Ureter (tissue), 1 donor: ENCODE measurements at places on chromosomes 6 and 20.

GRCh38 chr20:32204205-32205109, 3.1 kb downstream of the PLAGL2 start:
- no peak for DNase-seq

GRCh38 chr20:1827974-1828785, 67.0 kb upstream of the SIRPA start:
- no peak for DNase-seq

- no peak for DNase-seq
These were observed 67.0 kb downstream of the CHD6 start for GRCh38 chr20:41551011-41551705.

DNA sequence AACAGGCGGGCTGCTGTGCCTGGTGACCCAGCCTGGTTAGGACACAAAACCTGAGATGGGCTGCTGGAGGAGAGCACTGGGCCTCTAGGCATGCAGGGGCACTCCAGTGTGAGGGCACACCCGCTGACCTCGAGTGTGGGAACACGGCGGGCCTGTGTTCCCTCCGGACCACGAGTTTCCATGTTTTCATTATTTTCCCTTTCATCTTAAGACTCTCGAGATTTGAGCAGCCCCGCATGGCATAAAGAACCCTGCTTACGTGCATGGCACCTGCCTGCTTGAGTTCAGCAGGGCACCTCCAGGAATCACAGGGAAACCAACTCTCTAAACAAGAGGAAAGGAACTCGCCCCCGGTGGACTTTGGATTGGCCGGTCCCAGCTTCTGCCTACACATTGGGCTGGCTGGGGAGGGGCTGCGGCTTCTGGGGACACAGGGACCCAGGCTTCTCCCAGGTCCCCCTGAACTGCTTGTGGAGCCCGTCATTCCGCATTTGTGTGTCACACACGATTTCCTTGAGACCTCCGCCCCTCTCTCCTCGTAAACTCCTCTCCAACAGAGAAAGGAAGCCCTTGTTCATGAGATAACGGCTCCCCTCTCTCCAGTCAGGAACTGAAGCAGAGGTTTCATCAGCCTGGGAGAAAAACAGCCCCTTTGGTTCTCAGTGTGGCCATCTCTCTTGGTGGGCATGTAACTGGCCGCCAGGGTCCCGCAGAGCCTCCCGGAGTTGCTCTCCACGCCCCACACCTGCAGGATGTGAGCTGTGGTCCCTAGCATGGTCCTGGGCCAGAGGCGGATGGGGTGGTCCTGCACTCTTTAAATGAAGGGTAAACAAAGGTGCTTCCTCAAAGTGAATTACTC, 181.8 kb downstream of the TTLL2 start:
- no peak for DNase-seq

DNA sequence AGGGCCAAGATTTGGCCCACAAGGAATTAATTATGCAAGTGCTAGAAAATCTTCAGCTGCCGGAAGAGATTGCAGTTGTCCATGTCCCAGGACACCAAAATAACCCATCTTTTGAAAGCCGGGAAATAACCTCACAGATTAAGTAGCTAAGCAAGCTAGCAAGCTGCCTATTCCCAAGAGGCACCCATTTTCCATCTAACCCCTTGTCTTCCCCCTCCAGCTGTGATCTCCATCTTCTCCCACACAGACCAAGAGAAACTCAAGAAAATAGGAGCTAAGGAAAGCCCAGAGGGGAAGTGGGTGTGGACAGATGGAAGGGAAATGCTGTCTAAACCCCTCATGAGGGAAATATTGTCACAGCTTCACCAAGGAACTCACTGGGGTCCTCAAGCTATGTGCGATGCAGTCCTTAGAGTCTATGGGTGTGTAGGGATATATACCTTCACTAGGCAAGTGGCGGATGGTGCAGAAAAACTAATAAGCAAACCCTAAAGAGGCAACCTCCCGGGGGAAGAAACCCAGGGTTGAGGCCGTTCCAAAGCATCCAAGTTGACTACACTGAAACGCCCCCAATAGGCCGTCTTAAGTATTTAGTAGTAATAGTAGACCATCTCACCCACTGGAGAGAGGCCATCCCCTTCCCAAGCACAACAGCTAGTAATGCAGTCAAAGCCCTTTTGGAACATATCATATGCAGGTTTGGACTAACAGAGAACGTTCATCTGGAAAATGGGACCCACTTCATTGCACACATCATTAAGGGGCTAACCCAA, 64.3 kb upstream of the PRSS16 start:
- DNase-seq = no peak

DNA sequence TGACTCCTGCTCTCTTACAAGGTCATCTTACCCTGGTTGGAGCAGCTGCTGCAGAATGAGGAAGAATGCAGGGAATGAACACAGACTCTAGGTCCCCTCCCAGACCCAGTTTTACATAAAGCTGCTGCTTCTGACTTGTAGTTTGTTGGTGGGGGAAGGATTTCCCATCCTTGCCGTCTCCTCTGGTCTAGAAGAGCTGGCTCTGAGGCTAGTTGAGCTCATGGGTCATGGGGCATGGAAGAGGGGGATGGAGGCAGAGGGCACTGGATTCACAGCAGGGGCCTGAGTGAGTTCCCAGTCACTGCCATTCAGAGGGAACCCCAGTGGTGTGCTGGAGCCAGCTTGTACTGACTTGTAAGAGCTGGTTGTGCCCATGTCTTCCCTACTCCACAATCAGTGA, 9.2 kb upstream of the GUCA1A start:
- no peak for DNase-seq

- DNase-seq = no peak
These were observed 74.3 kb upstream of the EMILIN3 start for GRCh38 chr20:41440882-41441281.

DNA sequence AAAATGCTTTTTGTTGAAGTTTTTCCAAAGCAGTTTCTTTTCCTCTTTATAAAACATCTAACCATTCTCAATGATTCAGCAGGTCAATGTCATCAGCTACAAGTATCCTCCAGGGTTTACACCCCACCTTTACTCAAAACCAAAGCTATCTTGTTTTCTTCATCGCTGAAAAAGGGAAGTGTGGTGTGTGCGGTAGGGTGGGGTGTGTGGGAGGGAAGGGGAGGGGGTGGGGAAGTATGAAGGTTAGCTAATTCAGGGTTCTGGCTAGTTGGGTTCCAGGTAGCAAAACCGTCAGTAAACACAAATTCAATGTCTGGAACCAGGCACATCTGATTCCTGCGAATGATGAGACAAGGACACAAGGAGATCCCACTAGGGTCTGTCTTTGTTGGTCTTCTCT, 189.6 kb downstream of the GJA10 start:
- DNase-seq = no peak

- DNase-seq = no peak
These were observed 20.4 kb upstream of the UNC93A start for GRCh38 chr6:167270499-167271311.

- no peak for DNase-seq
These were observed 1.3 kb upstream of the LIME1 start for GRCh38 chr20:63734946-63735858.

GRCh38 chr20:57571782-57572416, 11.0 kb downstream of the PCK1 start:
- no peak for DNase-seq

GRCh38 chr6:131013495-131013894, 49.5 kb downstream of the EPB41L2 start:
- no peak for DNase-seq

GRCh38 chr6:125001684-125002405, 39.6 kb downstream of the RNF217 start:
- no peak for DNase-seq

- no peak for DNase-seq
These were observed 906 bp upstream of the FOXP4 start for GRCh38 chr6:41545247-41545702.

GRCh38 chr20:31560746-31561598, 44.1 kb upstream of the ID1 start:
- DNase-seq = peak; percentile 75

DNA sequence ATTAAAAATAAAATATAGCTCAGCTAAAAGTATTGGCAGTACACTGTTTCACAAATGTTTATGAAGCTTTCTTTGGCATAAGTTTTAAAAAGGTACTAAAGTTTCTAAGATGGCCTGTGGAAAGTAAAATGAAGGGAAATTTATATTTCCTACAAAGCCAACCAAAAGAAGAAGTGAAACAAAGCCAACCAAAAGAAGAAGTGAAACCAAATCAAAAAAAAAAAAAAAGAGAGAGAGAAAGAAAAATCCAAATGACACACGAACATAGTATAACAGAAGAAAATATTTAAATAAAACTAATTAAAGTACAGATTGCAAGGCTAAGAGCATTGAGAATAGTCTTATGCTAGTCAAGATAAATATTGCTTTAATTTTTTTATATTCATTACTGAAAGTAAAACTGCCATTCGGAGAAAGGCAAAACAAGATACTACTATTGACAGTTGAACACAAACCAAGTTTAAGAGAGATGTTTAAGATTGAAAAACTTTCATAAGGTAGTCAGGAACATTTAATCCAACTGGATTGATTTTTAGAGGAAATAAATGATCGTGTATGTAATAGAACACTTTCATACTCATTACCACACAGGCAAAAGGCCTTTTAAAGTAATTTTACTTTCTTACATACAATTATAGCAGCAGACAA, 12.8 kb upstream of the KHDRBS2 start:
- DNase-seq = no peak

GRCh38 chr6:36312854-36313648, 23.6 kb downstream of the BNIP5 start:
- DNase-seq = no peak
